ENCODE measurements at places on chromosomes 13 and 19.

GRCh38 chr13:97809576-97809975, 143.9 kb upstream of the IPO5 start:
- DNase-seq, result no peak

- peak; percentile 64 for DNase-seq
These were observed 636 bp upstream of the RB1 start for GRCh38 chr13:48302871-48303358.

DNA sequence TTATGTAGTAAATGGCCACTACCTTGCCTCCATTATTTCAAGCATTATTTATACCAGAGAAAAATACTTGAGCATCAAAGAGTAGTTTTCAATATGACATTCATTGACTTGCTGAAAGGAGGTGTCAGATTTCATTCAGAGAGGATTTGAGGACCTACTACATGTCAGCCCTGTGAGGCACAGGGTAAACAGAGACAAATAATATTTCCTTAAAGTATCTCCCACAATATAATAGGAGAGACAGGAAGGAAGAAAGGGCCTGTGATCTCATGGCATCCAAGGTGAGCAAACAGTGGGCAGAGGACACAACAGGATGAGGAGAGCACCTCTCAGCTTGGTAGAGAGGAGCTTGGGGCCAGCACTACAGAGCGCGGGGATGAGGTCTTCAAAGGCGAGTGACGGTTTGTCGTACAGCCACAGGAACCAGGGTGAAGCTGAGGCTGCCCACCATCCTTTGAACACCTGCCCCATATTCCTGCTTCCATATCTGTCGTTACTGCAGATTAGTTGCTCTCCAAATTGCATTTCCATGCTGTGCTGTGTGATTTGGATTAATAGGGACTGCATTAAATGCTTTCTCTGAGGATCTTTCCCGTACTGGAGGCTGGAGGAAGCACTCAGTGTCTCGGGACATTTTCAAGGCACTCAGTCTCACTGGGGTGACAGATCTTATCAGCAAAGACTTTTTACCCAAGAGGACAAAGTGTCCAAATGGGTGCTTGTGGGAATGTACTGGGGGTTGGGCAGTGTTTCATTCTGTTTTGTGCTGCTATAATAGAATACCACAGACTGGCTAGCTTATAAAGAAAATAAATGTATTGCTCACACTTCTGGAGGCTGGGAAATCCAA, 59.2 kb downstream of the GJA3 start:
- DNase-seq, result no peak

GRCh38 chr19:18046059-18046718, 38.2 kb downstream of the ARRDC2 start:
- no peak for DNase-seq

- no peak for DNase-seq
These were observed 248.8 kb downstream of the RGCC start for GRCh38 chr13:41706152-41706551.

- no peak for DNase-seq
These were observed 1459.5 kb upstream of the SPRY2 start for GRCh38 chr13:81800433-81800832.

DNA sequence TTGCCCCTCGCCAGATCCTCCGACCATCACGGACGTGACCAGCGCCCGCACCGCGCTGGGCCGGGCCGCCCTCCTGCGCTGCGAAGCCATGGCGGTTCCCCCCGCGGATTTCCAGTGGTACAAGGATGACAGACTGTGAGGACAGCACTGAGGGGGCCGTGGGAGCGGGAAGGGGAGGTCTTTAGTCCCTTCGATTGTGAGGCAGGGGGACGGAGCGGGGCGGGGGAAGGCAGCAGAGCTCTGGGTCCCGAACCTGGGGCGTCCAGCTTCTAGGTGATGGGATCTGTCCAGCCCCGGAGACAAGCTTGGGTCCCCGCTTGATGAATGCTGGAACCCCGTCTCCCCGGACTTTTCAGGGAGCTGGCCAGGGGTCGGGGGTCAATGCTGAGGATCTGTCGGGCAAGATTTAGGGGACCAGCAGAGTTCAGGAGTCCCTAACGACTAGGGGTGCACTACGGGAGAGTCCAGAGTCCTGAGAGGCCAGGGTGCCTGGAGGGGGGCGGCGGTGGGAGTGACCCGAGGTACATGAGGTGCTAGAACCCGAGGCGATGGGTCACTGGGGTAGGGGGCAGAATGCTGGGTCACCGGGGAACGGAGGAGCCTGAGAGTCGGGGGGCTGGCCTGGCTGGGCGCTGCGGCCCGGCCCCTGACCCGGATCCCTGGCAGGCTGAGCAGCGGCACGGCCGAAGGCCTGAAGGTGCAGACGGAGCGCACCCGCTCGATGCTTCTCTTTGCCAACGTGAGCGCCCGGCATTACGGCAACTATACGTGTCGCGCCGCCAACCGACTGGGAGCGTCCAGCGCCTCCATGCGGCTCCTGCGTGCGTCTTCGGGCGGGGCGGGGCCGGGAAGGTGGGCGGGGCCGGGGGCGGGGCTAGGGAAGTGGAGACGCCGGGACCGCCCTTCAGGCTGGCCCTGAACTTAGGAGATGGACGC, 14.6 kb downstream of the VSIG10L start:
- DNase-seq, result no peak

DNA sequence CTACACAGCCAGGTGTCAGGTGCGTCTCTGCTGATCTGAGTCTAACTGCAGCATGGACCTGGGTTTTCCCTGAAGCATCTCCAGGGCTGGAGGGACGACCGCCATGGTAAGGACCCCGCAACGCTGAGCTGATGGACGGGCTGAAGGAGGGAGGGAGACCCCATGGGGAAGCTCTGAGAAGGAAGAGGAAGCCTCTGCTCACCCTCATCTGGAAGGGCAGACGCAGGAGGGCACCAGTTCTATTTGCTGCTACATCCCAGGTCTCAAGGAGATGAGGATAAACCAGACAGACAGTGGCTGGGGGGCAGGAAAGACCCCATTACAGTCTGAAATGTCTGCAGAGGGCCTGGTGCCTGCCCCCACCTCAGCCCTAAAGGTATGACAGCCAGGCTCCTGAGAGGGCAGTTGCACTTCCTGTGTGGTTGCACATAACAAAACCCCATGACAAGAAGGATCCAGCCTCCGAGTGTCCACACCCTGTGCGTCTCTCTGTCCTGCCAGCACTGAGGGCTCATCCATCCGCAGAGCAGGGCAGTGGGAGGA, at the start of gene LILRA2:
LILRA2 (plus strand) TSS at position 461 of the 543 bp plus-strand sequence. CDS start 89 bp downstream, outside the sequence.
- DNase-seq, result no peak

DNA sequence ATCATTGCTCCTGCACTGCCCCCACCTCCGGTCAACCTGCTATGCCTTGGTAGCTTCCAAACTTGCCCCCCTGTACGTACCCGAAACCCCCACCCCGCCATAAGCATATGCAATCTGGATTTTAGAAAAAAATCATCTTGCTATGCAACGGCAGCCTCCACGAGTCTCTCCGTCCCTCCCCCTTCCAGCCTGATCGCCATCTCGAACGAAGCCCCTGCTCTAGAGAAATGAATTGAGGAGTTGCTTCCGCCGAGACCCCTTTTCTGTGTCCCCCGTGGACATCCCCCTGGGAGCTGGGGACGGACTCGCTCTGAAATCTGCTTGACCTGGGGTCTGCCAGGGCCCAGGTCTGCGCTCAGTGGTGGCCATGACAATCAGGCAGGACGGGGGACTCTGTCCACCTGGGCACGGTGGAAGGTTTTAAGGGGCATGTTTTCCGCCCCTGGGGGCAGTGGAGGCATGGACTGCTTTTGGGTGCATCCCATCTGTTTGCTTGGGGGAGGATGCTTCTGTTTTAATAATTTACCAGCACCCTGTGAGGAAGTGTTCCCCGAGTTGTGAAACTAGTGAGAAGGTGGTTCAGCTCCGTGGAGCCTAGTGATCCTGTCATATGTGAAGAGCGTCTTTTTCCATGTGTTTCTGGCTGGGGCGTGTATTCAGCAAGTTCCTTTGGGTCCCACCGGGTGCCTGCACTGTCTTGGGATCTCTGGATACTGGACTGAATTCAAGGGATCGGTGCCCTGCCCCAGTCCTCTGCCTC, 1.0 kb downstream of the KDM4B start:
- no peak for DNase-seq

DNA sequence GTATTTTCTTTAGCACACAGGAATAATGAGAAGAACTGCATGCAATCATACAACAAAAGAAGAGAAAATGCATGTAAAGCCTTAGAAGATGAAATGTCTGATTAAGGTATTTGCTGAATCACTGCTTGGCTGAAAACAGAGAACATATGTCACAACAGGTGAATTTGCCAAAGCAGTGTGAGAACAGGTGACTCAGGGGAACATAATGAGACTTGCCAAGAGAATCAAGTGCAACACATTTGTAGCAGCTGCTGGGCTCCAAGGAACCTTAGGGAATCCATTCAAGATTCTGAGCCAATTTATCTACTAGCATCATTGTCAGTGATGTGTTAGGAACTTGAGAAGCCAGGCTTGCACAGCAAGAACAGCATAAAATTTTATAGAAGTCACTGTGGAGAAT, 273.1 kb downstream of the PCDH20 start:
- no peak for DNase-seq

DNA sequence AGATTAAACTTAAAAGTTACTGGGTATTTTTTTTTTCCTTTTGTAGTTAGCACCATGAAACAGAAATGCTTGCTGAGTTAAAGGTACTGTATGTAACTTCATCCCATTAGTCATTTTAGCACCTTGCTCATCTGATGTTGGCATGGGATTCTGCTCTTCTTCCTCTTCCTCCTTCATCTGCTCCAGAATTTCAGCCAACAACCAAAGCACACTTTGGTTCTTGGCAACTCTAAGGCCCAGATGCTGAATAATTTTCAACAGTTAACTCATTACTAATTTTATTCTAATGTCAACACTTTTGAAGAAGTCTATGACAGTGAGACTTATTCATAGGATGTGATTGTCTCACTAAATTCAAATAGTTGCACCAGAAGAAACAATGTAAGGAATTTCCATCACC, 359.2 kb downstream of the KCTD12 start:
- no peak for DNase-seq

GRCh38 chr13:84978851-84979250, 820.4 kb downstream of the SLITRK6 start:
- DNase-seq, result no peak

- DNase-seq, result no peak
These were observed at the start of gene SCN1B for GRCh38 chr19:35030257-35031071. Gene SCN1B, plus strand, starts transcription at chr19:35030470. Its CDS starts 351 bp downstream, at chr19:35030821.

DNA sequence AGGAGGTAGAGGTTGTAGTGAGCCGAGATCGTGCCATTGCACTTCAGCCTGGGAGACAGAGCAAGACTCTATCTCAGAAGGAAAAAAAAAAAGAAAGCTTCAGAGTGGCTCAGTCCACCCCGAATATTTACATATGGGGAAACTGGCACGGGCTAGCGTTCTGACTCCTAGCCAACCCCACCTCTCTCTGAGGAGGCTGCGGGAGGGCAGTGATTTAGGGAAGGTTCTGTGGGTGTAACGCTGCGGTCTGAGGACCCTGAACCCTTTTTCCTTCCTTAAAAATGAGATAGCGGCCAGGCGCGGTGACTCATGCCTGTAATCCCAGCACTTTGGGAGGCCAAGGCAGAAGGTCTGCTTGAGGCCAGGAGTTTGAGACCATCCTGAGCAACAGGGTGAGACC, 5.0 kb downstream of the LRRC25 start:
- DNase-seq, result no peak

- DNase-seq, result no peak
These were observed 4.2 kb downstream of the GJA3 start for GRCh38 chr13:20156702-20157101.

DNA sequence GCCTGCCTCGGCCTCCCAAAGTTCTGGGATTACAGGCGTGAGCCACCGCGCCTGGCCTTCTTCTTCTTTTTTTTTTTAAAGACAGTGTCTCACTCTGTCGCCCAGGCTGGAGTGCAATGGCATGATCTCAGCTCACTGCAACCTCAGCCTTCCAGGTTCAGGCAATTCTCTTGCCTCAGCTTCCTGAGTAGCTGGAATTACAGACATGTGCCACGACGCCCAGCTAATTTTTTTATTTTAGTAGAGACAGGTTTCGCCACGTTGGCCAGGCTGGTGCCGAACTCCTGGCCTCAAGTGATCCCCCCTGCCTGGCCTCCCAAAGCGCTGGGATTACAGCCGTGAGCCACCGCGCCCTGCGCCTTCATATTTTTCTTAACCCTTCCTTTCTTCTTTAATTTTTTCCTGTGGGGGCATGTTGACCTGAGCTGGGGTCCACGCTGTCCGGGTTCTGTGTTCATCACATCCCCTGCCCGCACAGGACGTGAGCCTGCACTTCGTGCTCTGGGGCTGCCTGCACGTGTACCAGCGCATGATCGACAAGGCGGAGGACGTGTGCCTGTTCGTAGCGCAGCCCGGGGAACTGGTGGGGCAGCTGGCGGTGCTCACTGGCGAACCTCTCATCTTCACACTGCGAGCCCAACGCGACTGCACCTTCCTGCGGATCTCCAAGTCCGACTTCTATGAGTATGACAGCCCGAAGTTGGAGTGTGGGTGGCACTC, 14.1 kb downstream of the PNPLA6 start:
- no peak for DNase-seq

- peak; percentile 3 for DNase-seq
These were observed 16.8 kb downstream of the TEX29 start for GRCh38 chr13:111337206-111337605.

DNA sequence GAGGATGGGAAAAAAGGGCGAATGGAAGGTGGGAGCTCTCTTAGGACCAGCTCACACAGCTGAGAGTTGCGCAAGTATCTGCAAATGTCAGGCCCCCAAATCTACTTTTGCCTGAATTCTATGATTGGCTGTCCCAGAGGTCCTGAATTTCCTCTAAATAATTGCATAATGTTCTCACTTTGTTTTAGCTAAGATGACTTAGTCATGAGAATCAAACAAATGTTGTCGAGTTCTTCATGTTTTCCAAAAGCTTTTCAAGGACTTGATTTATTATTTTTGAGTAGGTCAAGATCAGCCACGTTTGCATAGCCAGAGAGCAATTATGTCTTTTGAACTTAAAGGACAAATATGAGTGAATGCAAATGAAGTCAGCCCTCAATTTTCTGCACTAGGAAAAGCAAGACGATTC, 246.6 kb upstream of the MAB21L1 start:
- peak; percentile 76 for DNase-seq

DNA sequence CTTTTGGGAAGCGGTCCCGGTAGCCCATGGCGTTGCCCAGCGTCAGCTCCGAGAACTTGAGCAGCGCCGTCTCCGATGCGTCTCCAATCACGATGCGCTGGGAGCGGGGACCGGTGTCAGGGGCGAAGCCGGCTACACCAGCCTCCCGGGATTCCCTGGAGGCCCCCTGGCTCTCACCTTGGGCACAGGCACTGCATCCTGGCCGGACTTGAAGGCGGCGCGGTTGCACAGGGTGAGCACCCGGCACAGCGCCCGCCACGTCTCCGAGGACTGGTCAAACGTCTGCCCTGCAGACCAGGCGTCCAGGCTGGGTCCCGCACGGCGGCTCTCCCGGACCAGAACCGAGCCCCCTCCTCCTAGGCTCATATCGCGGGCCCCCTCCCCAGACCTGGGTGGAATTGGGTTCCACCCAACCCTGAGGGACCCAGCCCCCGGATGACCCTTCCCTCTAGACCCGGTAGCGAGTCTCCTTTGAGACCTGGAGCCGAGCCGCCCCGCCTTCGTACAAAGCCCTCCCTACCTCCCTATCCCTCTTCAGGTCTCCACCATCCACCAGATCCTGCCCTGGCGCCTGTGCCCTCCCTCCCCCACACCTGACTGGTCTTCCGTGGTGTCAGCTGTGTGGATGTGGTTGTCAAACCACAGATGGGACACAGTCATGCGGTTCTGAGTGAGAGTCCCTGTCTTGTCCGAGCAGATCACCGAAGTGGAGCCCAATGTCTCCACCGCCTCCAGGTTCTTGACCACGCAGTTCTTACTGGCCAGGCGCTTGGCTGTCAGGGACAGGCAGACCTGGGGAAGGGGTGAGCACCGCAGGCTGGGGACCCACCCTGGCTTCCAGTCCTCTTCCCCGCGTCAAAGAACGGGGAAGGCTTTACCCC, 4.8 kb downstream of the ATP4A start:
- no peak for DNase-seq
